ENCODE measurements at places on chromosomes 12 and 14.
A peak's percentile ranks its signal among the peaks of the same experiment; 100 is the strongest.

DNA sequence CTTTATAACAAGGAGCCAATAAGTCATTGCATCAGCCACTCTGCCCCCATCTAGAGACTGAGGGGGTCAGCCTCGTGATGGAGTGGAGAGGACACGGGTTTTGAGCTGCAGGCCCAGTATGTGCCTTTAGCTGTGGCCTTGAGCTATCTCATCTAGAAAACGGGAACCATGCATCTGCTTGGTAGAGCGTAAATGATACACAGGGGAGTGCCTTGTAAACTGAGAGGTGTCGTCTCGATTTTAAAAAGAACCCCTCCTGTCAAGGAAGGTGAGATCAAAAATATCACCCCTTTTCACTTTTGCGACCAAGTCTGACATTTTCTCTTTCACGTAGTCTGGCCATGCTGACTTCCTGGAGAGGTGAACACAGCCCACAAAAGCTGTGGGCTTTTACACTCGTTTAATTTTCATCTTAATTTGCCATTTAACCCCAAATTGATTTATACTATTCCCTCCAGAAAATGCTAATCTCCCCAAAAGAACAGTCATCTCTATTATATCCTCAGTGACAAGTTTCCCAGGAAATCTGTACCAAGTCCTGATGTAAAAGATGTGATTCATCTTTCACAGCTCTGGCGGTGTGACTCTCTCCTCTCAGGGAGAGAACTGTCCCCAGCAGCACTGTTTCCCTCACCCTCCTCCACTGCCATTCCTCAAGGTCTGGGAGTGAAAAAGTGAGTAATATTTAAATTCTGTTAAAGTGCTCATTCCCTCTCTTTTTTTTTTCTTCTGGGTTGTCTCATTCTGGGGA is 30.6 kb downstream of the VCPKMT start:
- DNase-seq = peak; percentile 50

GRCh38 chr12:48810903-48811431 is 7.3 kb upstream of the CACNB3 start:
- no peak for DNase-seq

- no peak for DNase-seq
Measured at GRCh38 chr14:23008831-23009230, 1.1 kb downstream of the C14orf93 start.

DNA sequence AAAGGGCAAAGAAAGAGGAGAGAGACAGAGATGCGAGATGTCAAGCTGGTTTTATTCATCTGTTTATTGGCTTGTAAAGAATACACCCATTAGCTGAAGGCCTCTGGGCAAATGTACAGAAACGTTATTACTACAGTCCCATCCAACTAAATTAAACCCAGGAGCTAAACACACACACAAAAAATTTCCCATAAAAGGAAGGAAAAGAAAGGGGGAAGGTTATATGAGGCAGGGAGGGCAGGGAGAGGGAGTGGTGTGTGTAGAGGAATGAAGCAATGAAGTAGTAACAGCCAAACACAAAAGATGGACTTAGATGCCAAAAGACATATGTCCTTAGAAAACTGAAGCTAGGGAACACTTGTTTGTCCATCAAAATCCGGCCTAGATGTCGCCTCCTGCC is 3.1 kb upstream of the MFAP5 start:
- no peak for DNase-seq

DNA sequence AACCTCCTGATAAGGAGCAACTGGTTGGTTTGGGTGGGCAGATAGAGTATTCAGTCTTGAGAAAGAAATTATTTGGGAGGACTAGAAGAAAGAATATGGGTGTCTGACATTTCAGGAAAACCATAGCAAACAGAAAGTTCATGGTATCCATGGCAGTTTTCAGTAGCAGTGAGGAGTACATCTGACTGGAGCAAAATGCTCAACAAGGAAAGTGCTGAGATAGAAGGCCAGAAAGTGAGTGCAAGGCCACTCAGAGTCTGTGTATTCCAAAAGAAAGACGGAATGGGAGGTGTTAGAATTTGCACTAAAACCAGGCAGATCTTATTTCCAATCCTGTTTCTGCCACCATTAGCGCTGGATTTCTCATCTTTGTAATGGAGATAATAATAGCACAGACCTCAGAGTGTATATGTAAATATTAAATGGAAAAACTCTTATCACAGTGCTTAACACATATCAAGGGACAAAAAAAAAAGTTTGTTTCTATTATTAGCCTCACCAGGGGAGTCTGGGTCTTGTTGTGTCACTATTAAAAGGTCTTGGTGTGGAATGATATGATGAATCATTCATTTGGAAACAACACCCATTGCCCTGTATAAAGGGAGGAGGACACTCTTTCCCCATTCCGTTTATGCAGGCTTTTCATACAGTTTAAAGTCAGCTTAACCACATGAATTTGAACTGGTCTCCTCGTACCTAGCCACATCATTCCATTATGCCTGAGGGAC is 349.8 kb downstream of the IPO8 start:
- no peak for DNase-seq

GRCh38 chr12:50123203-50123602 is 11.2 kb downstream of the COX14 start:
- DNase-seq = no peak

GRCh38 chr14:71583194-71583593 is 349.0 kb upstream of the RGS6 start:
- no peak for DNase-seq

DNA sequence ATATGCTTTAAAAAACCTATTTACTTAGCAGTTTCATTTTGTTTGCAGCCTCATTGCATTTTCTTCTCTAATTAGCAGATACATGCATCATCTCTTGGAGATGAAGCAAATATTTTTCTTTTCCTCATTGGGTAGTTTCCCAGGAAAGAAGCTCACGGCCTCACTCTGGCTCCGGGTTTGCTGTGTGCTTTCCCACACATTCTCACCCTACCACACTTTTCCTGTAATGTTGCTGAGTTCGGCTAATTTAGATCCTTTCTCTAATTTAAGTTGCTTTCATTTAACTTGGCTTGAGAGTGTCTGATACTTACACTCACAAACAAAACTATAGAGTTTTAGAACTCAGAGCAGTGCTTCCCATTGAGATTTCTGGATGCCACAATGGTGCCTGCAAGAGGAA is 928.2 kb downstream of the NRXN3 start:
- no peak for DNase-seq

Data from stimulated activated CD4-positive, alpha-beta T cell treated with anti-CD3 and anti-CD28 coated beads, Interleukin-12 subunit alpha, Interleukin-12 subunit beta, amount 100 ng/mL, for 24 hours (primary cell).